ENCODE measurements at places on chromosomes 4 and X.

GRCh38 chrX:39204945-39205344 lies 403.7 kb downstream of the MID1IP1 start:
- no peak for DNase-seq

GRCh38 chrX:22882543-22882942 lies 117.2 kb upstream of the DDX53 start:
- DNase-seq, result no peak

GRCh38 chr4:118124997-118125396 lies 90.7 kb downstream of the NDST3 start:
- DNase-seq, result no peak

- DNase-seq, result no peak
These were observed 2.4 kb downstream of the ATP6AP1 start for GRCh38 chrX:154430916-154431315.
